A172 (cell line): ENCODE measurements at places on chromosomes 4 and X. TPM values are rescaled to one million over a fixed set of nuclear protein-coding genes. Genes with fewer than 3 reads are reported as not detected.

GRCh38 chr4:5267408-5267807, 216.1 kb downstream of the STK32B start:
- no peak for DNase-seq

DNA sequence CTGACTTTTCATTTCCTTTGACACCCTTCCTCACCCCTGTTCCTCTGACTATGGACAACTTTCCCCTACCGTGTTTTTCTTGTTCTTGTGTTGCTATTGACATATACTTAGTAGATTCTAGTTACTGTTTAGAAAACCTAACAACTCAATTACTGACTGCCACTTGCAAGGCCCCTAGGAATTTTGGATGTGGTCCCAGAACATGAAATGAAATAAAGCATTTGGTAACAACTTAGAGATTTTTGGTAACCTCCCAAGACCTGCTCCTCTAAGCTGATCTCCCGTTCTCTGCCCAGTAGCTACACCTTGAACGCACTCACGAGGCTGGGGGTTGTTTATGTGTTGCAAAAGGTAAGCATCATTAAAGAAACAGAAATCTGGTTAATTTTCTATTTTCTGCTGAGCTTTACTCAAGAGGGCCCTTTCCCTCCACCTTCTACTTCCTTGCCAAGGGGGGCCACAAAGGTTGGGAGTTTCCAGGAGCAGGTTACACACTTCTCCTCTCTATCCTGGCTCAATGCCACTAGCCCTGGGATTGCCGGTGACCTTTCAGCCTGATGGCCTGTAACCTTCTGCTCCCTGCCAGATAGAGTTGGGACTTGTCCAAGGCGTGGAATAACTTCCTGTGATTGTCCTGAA, 20.5 kb downstream of the GAB3 start:
- peak; percentile 45 for DNase-seq

GRCh38 chr4:8586671-8587468, 5.7 kb upstream of the CPZ start:
- no peak for DNase-seq

GRCh38 chr4:38194047-38194602, 233.9 kb downstream of the PTTG2 start:
- no peak for DNase-seq

DNA sequence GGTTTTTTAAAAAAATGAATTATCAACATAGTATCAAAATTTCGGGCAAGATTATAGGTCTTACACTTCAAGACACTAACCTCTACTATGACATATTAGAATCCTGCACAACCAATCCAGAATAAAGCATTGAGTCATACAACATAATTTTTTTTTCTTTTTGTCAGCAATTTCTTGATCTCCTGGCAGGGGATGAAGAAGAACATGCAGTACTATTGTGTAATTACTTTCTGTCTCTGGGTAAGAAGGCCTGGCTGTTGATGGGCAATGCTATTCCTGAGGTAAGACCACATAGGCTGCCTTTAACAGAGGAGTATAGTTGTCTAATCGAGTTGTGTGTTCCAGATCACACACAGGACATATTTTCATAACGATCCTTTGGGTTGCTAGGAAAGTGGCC, 67.5 kb downstream of the FBXL5 start:
- no peak for DNase-seq

GRCh38 chr4:70488748-70489147, 16.8 kb downstream of the MUC7 start:
- no peak for DNase-seq

- no peak for DNase-seq
Observed at GRCh38 chrX:149910178-149910695, 19.1 kb upstream of the HSFX4 start.

- DNase-seq, result peak; percentile 32
Observed at GRCh38 chrX:112642349-112642748, 37.4 kb downstream of the LHFPL1 start.

- DNase-seq, result no peak
Observed at GRCh38 chr4:5361968-5362367, 310.7 kb downstream of the STK32B start.

- no peak for DNase-seq
Observed at GRCh38 chr4:94525993-94526728, 74.4 kb downstream of the PDLIM5 start.

GRCh38 chr4:74319470-74319869, 11.2 kb downstream of the EPGN start:
- no peak for DNase-seq

- DNase-seq, result peak; percentile 10
Observed at GRCh38 chrX:40844471-40844870, 109.1 kb upstream of the MED14 start.

DNA sequence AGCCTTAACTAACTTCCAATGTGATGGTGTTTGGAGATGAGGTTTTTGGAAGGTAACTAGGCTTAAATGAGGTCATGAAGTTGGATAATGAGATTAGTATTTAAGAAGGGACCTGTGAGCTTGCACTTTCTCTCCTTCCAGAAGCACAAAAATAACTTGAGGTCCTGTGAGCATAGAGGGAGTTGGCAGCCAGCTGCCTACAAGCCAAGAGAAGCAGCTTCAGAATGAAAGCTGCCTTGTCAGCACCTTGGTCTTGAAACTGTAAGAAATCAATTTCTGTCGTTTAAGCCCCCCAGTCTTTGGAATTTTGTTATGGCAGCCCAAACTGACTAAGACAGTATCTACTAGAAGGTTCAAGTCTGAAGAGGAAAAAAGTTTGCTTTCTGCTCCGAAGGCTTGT, 280.2 kb upstream of the GALNTL6 start:
- DNase-seq, result no peak

Gene KCNE5
- not detected in 2 replicates for total RNA-seq

Gene RBMX2
- total RNA-seq, result 10.4 and 15.6 TPM in 2 replicates

Gene CPE
- 8.2 and 10.3 TPM in 2 replicates for total RNA-seq

Gene GATA1
- not detected in 2 replicates for total RNA-seq

Gene SHROOM4
- total RNA-seq, result not detected in 2 replicates

Gene FDCSP
- total RNA-seq, result not detected in 2 replicates

Gene GUCY1A1
- 0.05 and 2.9 TPM in 2 replicates for total RNA-seq

Gene ODAPH
- total RNA-seq, result not detected in 2 replicates

Gene SSX4
- not detected in 2 replicates for total RNA-seq

Gene F11
- not detected in 2 replicates for total RNA-seq

Gene TMEM187
- 8.6 and 9.6 TPM in 2 replicates for total RNA-seq

Gene TLR3
- total RNA-seq, result 4.0 and 4.4 TPM in 2 replicates

Gene PNMA6F
- not detected in 2 replicates for total RNA-seq
